Breast epithelium (tissue), 4 donors: ENCODE measurements at places on chromosomes 12 and 14. TPM values are rescaled to one million over a fixed set of nuclear protein-coding genes. Genes with fewer than 3 reads are reported as not detected.

- H3K4me1 ChIP-seq: no peaks in the 10 kb centered on the region
- no peak overlapping the region for H3K4me3 ChIP-seq
- H3K27me3 ChIP-seq: no peaks in the 10 kb centered on the region
- no peak overlapping the region for H3K27ac ChIP-seq
- DNase-seq: no peak
Observed at GRCh38 chr12:67280088-67280487, 10.9 kb downstream of the CAND1 start.

Gene PTPRR
- total RNA-seq: 0.59 TPM

GRCh38 chr14:50350975-50351374, 38.9 kb downstream of the DMAC2L start:
- no peak overlapping the region for H3K27ac ChIP-seq
- no peak overlapping the region for H3K4me3 ChIP-seq
- DNase-seq: no peak
- H3K4me1 ChIP-seq: no peaks in the 10 kb centered on the region
- H3K27me3 ChIP-seq: no peaks in the 10 kb centered on the region

Gene CEP128
- 16.1 TPM for total RNA-seq
